ENCODE measurements at places on chromosomes 7 and 10. TPM values are rescaled to one million over a fixed set of nuclear protein-coding genes. Genes with fewer than 3 reads are reported as not detected.

CDC14C gene
- total RNA-seq = not detected

SEMA3D gene
- total RNA-seq = not detected

PPP1R17 gene
- total RNA-seq = not detected

DNA sequence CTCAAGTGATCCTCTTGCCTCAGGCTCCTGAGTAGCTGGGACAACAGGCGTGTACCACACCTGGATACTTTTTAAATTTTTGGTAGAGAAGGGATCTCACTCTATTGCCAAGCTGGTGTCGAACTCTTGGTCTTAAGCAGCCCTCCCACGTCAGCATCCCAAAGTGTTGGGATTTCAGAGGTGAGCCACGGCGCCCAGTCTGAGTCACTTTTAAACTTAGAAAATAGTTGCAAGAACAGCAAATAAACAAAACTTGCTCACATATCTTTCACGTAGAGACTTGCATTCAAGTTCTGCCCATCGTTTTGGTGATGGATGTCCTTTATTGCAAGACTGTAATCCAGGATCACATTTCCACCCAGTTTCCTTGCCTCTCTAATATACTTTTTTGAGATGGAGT is 16.6 kb downstream of the GTF2I start:
- no peak for DNase-seq

- DNase-seq = no peak
These were observed 230.5 kb upstream of the PPP2R2D start for GRCh38 chr10:131670341-131670740.

GIMAP2 gene
- 140 TPM for total RNA-seq

- no peak for DNase-seq
These were observed 6.7 kb downstream of the NRCAM start for GRCh38 chr7:108449521-108449920.

- no peak for DNase-seq
These were observed 19.6 kb upstream of the EFCAB10 start for GRCh38 chr7:105600720-105601550.

PSTK gene
- total RNA-seq = 4.5 TPM

CLDN4 gene
- 0.25 TPM for total RNA-seq

GRCh38 chr7:87223666-87224065 is 4.1 kb upstream of the TMEM243 start:
- DNase-seq = no peak
